Stimulated activated naive CD8-positive, alpha-beta T cell treated with anti-CD3 and anti-CD28 coated beads, Interleukin-15, Interleukin-2, amounts not matched to agents 100 U/mL and 50 U/mL, for 24 hours (primary cell): ENCODE measurements at places on chromosomes 3 and 15.

GRCh38 chr15:73368301-73369136 is at the start of gene HCN4:
TSS of gene HCN4 (minus strand) at chr15:73368958. CDS start at chr15:73368270, 688 bp downstream.
- no peak for DNase-seq

GRCh38 chr15:81492331-81492968 is 118.4 kb upstream of the TMC3 start:
- DNase-seq: no peak

DNA sequence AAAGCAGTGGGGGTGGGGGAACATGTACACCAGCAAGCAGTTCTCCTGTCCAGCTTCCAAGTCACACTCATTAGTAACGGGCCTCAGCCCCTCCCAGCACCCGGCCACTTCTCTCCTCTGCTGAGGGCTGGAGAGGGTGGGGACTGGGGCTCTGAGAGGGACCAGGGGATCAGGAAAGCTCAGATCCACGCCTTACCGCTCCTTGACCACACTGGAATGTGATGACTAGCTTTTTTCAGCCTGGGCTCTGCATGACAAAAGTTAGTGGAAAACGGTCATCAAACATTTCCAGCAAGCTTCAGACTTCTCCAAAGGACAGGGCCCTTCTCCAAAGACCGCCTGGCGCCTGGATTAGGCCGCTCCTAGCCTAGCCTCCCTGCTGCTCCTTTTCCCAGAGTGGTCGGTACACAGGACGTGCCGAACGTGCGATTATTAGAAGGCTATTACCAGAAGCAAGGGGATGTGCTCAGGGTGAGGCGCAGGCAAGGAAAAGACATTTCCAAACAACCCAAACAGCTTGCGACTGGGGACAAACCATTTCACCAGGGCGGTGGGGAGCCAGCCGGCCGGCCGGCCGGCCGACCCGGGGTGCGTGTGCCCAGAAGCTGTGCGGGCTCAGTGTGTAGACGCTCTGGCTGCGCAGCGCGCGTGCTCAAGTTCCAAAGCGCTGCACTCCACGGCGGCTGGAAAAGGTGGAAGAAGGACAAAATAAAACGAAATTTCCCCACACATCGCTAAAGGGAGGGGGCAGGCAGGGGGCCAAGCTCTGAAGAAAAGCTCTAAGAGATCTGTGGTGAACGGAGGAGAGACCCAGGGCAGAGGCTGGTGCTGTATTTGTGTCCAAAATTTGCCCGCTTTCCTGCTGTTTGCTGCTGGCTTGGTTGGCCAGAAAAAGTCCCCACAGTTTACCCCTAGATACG is 51.0 kb upstream of the SSR3 start:
- no peak for DNase-seq

DNA sequence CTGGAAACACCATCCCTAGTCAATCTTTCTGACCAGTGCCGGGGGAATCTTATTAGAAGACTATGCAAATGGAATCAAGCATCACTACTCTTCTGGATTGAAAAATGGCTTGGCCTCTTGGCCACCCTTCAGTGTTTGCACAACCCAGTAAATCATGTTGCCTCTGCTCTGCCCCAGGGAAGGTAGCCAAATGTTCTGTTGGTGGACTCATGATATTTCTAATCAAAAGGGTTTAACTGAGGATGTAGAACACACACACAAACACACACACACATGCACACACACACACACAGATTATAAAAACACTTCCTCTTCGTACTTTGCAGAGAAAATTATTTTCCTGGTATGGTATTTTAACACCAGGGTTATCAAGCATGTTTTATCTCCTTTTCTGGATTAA is 7.9 kb downstream of the RBP2 start:
- DNase-seq: no peak

GRCh38 chr3:53583161-53583690 is 88.8 kb downstream of the CACNA1D start:
- DNase-seq: no peak

DNA sequence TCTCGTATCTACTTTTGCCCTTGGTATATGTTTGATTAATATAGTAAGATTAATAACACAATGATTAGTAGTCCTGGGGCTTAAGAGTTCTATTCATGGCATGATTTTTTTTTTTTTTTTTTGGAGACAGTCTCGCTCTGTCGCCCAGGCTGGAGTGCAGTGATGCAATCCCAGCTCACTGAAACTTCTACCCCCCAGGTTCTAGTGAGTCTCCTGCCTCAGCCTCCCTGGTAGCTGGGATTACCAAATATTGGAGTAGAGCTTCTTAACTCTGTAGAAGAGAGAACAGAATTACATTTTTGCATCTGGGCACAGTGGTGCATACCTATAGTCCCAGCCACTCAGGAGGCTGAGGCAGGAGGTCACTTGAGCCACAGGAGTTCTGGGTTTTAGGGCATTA is 58.9 kb downstream of the RAB7A start:
- no peak for DNase-seq

- no peak for DNase-seq
Measured at GRCh38 chr3:16769525-16769924, 115.2 kb upstream of the PLCL2 start.

GRCh38 chr3:197019535-197019934 is 10.1 kb downstream of the MELTF start:
- no peak for DNase-seq

- DNase-seq: no peak
Measured at GRCh38 chr3:132569153-132569552, 27.9 kb upstream of the ACKR4 start.

DNA sequence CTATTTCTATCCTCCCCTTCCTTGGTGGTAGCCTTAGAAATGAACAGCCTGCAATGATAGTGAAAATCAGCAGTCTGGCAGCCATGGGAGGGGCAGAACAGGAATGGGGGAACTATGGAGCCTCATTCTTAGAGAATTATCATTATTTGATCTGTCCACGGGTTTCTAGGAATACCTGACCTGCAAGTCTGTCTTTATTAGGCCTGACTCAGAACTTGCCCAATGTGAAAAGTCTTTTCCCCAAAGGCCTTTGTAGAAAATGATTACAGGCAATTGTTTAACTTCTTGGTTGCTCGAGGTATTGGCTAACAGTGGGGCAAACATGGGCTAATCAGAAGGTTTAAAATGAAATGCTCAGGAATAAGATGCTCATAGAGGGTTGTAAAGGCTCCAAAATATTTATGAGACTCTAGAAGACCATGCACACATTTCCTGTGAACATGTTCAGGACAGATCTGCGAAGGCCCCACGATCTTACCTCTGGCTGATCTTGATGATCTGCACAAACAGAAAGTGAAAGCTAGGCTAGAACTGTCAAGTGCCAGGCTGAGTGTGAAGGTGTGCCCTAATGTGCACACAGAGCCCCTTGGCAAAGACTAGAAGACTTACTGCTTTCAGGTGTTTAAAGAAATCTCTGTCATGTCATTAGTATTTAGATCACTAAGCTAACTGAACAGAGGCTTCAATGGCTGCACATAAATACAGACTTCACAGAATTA is 39.6 kb upstream of the LAMP3 start:
- no peak for DNase-seq

DNA sequence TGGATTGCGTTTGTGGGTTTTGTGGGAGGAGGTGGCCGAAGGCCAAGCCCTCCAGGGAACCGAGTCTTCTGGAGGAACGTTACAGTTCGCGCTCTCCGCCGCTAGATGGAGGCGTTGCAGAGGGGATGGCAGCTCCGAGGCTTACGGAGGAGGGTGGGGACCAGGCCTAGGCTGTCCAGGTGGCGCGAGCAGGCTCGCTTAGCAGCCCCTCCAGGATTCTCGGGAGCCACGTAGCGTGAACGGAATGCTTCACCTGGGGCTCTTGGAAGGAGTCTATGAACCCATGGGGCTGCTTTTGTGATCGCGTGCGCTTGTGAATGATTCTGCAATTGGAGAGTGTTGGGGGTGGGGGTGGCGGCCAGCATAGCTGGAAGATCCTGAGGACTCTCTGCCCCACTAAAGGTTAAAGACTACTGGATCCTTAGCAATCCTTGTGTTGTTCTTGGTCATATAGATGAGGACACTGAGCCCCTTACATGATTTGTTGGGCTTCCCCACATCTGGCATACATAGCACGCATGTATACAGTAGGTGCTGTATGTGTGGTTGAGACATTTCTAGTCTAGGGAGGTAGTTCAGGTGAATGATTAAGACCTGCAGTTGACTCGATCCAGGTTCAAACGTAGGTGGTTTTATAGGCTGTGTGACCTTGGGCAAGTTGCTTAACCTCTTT is 25.7 kb downstream of the FAM3D start:
- DNase-seq: peak; percentile 75

DNA sequence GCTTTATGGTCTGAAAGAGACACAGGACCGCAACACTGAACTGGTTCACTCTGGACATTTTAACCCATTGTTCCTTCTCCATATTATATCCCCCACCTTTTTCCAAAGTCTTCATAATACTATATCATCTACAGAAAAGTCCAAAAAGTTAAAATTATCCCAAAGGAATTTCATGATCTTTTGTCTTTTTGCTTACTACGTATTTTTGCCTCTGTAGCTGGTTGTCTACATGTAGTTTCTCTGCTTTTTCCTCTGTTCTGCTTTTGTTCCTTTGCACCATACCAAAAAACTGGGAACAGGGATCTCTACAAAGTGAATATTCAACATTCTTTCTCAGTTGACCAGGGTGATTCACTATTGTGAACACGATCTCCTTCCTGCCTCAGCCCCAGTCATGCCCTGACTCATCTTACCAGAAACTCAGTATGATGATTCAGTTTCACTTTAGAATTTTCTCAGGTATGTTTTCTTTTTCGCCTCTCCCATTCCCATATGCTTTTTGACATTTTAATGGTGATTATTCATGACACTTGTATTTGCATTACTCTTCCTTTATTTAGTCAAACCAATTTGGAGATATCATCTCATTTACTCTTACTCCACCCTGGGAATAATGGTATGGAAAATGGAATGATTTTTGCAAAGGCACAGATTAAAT is 14.5 kb downstream of the EMC4 start:
- DNase-seq: peak; percentile 40

DNA sequence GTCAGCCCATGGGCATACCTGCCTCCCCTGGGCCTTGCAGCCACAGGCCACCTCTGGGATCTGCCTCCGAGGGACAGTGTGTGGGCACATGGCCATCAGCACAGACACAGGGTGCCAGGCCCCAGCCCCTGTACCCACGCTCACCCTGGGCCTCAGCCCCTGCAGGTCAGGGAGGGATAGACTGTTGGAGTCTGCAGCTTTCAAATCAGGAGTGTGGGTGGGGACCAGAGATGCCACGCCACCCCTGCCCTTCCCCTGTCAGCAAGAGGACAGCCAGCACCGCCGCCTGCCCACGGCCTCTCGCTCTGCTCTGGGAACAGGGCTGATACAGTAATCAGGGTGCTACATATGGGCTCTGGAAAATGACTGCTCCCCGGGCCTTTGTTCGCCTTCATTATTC is 72.7 kb downstream of the DNAJB8 start:
- DNase-seq: no peak

DNA sequence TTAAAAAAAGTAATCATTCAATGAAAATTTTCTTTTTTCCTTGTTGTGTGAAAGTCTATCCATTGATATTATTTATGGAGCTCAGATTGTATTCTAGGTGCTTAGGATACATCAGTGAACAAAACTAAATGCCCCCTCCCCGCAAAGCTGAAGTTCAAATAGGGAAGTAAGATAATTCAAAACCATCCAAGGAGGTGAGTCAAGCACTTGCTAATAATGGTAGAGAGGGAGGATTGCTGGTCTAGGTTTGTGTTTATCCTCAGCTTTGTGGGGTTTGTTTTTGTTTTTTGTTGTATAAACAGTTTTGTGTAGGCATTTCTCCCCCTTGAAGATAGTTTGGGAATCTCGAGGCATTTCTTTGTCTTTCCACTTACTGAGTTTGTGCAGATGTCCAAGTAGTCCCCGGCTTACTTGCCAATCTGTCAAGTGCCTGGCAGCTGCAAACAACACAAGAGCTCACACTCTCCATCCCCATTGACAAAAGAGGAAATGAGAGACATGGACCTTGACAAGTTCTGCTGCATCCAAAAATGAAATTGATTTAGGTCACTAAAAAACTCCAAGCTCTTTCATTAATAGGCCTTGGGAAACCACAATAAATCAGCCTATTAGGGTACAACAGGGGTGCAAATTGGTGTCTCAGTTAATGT is 575.8 kb upstream of the TBL1XR1 start:
- no peak for DNase-seq

- DNase-seq: no peak
Measured at GRCh38 chr3:138187296-138188012, at the start of gene ARMC8. TSS of gene ARMC8 (plus strand) at chr3:138187301. CDS start at chr3:138187555, 254 bp downstream.

GRCh38 chr3:42710323-42711021 is 7.9 kb upstream of the HHATL start:
- DNase-seq: no peak

- no peak for DNase-seq
Measured at GRCh38 chr3:122111974-122112373, 56.8 kb downstream of the CD86 start.

DNA sequence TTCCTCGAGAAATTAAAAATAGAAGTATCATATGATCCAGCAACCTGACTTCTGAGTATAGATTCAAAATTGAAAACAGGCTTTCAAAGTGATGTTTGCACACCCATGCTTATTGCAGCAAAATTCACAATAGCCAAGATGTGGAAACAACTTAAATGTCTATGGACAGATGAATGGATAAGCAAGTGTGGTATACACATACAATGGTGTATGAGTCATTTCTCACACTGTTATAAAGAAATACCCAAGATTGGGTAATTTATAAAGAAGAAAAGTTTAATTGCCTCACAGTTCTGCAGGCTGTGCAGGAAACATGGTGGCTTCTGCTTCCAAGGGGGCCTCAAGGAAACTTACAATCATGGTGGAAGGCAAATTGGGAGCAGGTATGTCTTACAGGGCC is 100.8 kb downstream of the KLF13 start:
- no peak for DNase-seq

DNA sequence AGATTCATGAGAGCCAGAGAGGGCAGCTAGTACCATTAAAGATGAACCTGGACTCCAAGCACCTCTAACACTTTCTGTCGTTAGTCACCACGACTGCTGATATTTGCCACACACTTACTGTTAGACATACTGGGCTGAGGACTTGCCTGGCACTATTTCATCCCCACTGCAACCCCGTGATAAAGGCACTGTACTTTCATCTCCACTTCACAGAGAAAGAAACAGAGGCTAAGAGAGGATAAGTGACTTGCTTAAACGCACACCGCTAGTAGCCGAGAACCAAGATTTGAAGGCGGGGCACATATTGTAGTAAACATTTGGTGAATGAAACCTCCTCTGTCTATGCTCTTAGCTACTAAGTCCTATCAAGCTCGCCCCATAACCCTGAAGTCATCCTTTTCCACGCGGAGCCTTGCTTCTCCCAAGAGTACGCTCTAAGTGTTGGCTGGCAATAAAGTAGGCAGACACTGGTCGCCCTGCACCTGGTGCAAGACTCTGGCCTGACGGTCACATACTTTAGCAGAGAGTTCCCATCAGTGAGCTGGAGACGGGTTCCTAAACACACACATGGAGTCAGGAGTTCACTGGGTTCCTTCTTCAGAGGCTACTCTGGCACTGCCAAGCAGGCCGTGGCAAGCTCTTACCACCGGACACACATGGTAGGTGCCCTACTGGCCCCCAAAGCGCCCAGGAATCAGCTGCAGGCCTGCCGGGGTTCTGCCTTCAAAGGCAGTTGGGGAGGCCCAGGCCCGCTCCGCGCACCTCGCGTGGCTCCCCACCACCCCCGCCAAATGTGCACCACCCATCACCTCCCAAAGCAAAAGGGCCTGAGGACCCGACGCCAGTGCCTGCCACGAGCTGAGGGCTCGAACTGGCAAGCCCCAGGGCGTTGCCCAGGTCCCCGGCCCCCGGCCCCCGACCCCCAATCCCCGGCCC is 951 bp downstream of the POMGNT2 start:
- DNase-seq: peak; percentile 33
